ENCODE measurements at places on chromosomes 16 and 17.

- no peak for DNase-seq
These were observed 7.6 kb upstream of the CNP start for GRCh38 chr17:41959030-41959335.

DNA sequence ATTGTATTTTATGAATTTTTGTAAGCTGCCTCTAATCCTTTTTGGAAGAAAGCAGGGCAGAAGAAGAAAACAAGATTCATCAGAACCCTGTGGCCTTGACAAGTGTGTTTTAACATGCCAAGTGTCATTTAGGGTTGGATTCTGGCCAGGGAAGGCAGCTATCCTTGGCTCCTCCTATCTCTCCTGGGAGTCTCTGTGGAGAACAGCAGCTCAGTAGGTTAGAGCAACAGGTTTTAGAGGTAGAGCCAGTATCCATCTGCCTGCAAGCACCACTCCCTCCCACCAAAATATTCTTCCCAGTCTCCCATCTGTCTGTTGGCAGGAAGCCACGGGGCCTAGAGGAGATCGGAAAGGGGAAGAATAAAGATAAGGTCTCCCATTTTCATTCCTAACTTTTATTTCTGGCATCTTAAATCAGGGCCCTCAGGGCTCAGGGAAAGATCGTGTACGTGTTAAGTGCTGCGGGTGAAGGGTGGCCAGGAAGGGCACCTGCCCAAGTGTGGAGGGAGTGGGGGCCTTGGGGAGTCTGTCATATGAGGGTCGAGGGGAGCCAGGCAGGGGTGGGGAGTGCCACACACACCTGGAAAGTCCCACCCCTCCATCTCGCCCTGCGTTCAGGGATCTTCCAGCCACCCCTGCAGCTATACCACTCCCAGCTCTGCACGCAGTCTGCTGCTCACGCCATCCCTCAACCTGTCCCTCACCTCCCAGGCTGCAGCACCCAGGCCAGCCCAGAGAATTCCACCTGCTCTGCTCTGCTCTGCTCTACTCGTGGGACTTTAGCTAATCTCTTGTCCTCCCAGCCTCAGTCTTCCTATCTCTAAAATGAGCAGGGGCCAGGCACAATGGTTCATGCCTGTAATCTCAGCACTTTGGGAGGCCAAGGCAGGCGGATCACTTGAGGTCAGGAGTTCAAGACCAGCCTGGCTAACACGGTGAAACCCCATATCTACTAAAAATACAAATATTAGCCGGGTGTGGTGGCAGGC, 17.1 kb upstream of the CPSF4L start:
- no peak for DNase-seq

- no peak for DNase-seq
These were observed 385.7 kb upstream of the TNRC6C start for GRCh38 chr17:77572851-77573250.

DNA sequence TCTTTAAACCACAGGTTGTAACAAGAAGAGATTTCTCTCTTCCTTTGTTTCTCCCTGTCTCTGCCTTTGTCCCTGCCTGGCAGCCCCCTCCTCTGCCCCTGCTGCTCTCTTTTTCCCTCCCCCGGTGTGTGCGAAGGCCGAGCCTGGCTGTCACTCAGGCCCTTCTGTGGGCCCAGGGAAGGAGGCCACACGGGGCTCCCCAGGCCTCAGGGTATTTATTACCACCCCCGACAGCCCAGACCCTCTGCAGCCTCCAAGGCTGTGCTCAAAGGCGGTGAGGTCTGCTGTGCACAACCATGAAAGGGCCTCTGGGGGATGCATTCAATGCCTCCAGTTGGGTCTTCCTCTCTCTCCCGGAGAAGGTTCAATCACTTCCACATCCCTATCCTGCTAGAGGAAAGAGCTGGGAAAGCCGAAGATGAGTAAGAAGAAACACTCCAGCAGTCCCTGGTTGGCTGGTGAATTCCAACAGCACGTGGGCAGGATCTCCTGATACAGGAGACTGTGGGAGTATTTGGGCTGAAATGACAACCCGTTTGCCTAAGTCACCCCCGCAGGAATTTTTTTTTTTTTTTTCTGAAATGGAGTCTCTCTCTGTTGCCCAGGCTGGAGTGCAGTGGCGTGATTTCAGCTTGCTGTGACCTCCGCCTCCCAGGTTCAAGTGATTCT, 34.2 kb downstream of the ZNF423 start:
- DNase-seq = no peak

- DNase-seq = no peak
These were observed 163.5 kb downstream of the COPRS start for GRCh38 chr17:31695456-31696090.

GRCh38 chr16:21159281-21159951, 942 bp downstream of the LDAF1 start:
- peak; percentile 1 for DNase-seq

- no peak for DNase-seq
These were observed 82.8 kb downstream of the SNX29 start for GRCh38 chr16:12059216-12059769.

DNA sequence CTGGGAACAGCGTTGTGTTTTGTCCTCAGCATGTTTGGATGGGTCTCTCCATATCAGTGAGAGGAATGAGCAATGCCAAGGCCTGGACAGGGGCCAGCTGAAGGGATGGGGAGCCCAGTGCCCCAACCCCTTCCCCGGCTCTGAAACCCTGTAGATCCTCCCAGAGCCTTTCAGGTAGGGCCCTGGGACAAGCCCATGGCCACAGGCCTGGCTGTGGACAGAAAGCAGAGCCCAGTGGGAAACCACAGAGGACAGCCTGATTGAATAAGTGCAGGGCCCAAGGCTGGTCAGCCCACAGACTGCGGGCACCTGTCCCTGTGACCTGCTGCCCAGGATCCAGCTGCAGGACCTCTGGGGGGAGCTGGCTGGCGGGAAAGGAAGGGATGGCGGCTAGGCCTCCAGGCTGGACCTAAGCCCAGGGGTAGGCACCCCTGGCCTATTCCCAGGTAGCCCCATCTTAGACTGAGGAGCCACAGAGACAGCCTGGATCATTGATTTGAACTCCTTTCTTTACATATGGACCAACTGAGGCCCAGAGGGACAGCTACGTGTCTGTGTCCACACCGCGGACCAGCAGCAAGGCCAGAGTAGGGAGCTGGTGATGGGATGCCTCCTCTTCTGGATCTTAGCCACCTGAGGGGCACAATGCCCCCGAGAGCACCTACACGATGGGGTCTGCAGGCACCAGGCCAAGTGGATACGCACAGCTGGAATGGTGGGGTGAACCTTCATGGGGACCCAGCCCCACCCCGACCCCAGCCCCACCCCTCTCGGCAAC, 1.3 kb downstream of the CCDC102A start:
- no peak for DNase-seq

GRCh38 chr16:19127674-19128131, 13.9 kb downstream of the ITPRIPL2 start:
- DNase-seq = no peak

DNA sequence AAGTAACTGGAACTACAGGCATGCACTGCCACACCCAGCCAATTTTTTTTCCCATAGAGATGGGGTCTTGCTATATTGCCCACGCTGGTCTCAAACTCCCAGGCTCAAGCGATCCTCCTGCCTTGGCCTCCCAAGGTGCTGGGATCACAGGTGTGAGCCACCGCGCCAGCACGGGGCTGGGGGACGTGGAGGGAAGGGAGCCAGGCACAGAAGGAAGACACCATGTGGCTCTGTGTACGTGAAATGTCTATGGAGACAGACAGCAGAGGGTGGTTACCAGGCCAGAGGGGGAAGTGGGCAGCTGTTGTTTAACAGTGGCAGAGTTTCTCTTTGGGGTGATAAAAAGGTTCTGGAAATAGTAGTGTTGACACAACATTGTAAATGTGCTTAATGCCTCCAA, 4.6 kb upstream of the PIEZO1 start:
- DNase-seq = no peak

Measured in activated CD4-positive, alpha-beta T cell treated with anti-CD3 and anti-CD28 coated beads, Interleukin-2, amount 50 U/mL, for 24 hours (primary cell).